ENCODE measurements at places on chromosomes 4 and X.

- DNase-seq = no peak
Measured at GRCh38 chrX:110308220-110308619, 9.7 kb downstream of the AMMECR1 start.

- DNase-seq = no peak
Measured at GRCh38 chr4:53886090-53886489, 178.3 kb downstream of the CHIC2 start.

DNA sequence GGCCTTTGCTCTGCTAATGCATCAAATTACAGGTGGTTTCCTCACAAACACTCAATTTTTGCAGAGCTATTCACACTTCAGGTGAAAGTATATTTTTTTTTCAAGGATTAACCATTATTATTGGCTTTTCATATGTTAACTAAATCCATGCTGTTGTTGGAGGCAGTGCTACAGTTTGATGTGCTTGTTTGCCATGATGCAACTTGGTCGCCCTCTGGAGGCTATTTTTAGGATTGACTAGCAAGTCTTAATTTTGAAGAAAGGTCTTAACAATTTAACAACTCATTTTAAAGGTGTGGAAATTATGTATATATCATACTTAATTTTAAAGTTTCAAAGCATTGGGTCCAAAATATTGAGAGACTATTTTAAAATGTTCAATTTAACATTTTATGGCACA is 168.8 kb upstream of the FAM47A start:
- DNase-seq = peak; percentile 16

DNA sequence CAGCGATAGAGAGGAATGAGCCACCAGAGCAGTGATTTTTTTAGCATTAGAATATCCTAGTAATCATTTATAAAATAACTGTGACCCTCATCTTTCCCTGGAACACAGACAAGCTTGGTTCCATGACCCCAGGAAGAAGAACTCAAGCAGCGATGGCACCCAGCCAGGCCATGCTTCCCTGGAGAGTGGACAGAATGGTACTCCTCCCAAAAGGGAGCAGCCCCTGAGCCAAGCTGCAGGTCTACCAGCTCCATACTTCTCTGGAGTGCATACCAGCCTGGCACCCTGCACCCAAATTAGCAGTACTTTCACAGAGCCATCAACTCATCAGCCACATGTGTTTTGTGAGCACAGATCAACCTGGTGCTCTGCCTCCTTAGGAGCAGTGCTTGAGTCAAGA is 310.9 kb upstream of the PCDH10 start:
- DNase-seq = no peak

- DNase-seq = no peak
Measured at GRCh38 chrX:139720136-139720535, 12.2 kb upstream of the MCF2 start.
